HEK293T (cell line): ENCODE measurements at places on chromosomes 13 and 19.
A peak's percentile ranks its signal among the peaks of the same experiment; 100 is the strongest.

DNA sequence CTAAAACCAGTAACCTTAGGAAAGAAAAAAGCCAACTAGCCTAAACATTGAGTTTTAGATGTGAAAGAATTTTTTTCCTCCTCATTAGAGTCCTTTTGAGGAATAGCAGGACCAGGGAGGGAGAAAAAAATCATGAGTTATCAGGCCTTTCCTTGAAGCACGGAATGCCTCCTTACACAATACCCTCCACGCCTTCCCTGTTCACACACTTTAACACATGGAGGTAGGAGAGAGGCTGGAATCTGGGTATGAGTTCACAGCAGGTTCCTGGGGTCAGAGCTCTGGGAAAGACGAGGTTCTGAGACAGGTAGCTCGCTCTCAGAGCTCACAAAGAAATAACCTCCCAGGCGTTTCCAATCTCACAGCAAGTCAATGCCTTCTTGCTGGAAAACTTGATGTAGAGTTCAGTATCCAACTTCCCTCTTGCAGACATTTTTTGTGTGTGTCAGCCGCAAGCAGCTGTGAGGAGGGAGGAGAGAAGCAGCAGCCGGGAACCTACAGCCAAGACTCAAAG, 716 bp downstream of the ZNF573 start:
- DNase-seq = peak; percentile 6

GRCh38 chr13:73767191-73767741, 366.9 kb downstream of the KLF12 start:
- no peak for DNase-seq

DNA sequence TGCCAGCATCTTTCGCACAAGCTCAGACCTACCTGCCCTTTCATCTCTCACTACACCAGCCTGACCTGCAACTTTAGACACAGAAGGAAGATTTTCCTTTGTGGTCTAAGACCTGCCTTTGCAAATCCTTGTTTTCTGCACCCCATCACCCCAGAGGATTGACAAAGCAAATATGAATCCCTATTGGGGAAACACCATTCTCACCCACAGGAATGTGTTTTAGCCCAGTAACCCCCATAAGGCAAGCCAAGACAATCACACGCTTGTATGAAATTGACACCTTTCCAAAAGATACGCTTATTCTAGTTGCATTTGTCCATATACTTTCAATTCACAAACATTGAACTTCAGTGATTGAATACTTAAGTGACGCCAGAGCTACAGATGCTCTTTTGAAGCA, 55.7 kb downstream of the SPATA13 start:
- DNase-seq = no peak

DNA sequence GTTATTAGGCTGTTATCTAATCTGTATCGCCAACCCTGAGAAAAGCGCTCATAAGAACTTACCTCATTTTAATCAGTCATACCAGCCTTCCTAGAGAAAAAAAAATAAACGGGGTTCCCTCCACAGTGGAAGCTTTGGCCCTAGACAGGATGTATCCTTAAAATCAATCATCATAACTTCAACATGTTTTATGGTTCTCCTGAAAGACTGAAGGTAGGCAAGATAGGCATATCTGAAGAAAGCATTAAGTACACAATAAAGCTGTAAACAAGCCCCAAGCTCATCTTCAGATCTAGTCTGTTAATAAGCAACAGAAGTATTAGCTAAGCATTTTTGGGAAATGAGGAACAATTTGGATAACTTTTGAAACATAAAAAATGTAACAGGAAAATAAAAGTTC, 18.7 kb upstream of the SERP2 start:
- no peak for DNase-seq

GRCh38 chr13:73338389-73338788, 279.6 kb downstream of the KLF5 start:
- no peak for DNase-seq

DNA sequence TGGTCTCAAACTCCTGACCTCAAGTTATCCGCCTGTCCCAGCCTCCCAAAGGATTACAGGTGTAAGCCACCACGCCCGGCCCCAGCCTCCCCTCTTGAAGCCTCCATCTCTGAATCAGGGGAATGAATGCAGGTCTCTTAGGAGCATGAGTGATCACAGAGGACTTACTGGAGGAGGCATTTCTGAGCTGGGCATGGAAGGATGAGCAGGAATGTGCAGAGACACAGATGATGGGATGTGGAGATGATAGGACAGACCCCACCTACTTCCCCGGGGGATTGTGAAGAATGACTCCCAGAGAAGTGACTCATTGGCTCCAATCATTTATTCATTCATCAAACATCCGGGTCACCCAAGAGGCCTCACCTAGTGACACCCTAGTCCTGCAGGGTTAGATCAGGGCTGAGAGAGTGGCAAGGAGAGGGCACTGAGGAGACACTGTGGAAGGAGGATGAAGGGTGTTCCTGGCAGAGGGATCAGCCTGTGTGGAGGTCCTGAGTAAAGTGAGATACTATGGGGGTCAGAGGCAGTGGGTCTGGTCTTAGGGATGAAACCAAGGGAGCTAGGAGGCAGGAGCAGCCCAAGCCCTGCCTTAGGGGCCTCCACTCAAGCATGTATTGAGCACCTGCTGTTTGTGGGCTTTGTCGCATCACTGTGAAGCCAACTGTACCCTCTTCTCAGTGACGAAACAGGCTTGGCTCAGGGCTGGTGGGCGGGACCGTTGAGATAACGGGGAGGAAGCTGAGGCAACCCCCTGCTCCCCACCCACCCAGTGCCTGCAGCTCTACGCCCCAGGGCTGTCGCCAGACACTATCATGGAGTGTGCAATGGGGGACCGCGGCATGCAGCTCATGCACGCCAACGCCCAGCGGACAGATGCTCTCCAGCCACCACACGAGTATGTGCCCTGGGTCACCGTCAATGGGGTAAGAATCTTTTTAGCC, 3.0 kb downstream of the IFI30 start:
- DNase-seq = no peak

DNA sequence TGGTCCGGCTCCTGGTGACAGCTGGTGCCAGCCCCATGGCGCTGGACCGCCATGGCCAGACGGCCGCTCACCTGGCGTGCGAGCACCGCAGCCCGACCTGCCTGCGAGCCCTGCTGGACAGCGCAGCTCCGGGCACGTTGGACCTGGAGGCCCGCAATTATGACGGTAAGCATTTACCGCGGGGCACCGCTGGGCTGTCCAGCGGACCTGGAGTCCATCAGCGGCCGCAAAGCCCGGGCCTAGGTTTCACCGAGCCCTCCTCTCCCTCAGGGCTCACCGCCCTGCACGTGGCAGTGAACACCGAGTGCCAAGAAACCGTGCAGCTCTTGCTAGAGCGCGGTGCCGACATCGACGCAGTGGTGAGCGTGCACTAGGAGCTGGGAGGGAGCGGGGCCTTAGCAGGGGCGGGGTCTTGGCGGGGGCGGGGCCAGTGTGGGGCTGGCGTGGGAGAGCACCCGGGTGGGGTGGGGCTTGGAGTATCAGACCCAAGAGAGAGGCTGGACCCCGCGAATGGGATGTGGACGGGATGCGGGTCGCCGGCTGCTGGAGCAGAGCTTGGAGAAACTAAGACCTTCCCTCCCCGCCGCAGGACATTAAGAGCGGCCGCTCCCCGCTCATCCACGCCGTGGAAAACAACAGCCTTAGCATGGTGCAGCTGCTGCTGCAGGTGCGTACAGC, 8.7 kb downstream of the BCL3 start:
- DNase-seq = no peak

DNA sequence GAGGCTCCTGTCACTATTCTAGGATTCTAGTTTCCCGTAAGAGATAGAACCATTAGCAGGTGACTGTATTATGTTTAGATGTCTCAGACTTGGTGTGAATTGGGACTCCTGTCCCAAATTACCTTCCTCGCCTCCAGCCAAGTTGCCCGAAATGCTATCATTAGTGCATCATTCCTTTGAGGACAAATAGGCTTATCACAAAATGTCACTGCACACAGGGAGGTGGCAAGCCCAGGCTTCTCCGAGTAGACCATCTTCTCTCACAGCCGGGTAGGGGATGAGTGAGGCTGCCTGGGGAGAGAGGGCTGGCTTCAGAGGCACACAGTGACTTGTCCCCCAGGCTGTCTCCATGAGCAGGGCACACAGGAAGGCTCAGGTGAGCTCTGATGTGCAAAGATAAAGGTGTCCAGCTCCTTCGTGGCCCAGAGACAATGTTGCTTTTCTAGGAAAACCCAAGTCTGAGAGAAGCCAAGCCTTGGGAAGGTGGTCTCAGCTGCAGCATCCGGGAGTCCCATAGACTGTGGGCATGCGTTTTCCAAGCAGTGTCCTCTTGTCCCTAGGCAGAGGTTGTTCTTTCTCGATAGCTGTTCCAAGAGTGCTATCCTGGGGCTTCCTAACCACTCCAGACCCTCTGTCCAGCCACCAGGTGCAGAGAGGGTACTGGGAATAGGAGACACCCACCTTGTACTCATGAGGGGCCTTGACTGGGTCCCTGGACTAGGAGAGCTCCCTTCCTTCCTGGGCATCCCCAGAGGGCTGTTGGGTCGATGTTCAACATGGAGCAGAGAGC, 163.1 kb upstream of the TSHZ3 start:
- no peak for DNase-seq

DNA sequence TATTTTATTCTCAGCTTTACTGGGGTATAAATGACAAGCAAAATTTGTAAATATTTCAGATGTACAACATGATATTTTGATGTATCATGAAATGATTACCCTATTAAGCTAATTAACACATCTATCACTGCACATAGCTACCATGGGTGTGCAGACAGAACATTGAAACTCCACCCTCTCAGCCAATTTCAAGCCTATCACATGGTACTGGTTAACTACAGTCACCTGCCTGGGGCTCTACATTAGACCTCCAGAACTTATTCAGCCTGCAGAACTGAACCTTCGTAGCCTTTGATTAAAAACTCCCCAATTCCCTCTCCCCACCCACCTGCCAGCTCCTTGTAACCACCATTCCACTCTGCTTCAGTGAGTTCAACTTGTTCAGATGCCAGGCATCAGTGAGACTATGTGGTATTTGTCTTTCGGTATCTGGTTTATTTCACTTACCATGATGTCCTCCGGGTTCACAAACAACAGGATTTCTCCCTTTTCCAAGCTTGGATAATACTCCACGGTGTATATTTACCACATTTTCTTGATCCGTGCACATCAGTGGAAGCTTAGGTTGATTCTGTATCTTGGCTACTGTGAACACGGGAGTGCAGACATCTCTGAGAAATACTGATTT, 19.2 kb downstream of the RAB20 start:
- DNase-seq = no peak

GRCh38 chr19:46494146-46494940, 1.3 kb downstream of the PNMA8B start:
- no peak for DNase-seq

DNA sequence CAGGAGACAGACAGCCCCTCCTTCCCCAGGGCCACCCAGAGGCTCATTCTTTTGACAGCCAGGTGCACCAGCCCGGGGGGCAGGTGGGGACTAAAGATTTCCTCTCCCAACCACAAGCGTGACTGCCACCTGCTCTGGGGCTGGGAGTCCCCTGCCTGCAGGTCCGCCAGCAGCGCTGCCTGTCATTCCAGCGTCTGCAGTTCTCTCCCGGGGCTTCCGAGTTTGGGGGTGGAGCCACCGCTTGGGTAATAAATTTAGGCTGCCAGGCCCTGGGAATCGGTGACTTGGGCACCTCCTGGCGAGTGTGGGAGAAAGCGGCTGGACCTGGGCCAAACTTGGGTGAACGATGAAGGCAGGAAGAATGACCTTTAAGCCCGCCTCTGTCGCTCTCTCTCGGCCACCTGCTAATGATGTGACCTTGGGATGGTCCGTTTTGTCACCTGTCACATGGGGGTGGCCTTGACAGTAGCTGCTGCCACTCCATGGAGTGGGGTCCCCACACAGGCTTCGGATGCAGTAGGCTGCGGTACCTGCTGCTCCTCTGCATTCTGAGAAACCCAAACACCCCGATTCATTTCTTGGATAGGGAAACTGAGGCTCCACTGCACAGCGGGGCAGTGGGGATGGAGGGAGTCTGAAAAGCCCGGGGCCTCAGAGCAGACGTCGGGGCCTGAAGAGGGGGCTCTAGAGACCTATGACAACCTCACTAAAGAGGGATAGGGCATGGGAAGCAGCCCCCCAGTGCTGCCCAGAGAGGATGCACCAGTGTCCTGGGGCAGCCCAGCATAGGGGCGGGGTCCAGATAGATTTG, 12.8 kb downstream of the FUT6 start:
- peak; percentile 57 for DNase-seq

GRCh38 chr13:41352935-41353840, 42.1 kb downstream of the NAA16 start:
- peak; percentile 34 for DNase-seq

GRCh38 chr13:73258406-73258805, 199.6 kb downstream of the KLF5 start:
- DNase-seq = no peak

- DNase-seq = peak; percentile 66
These were observed 9.5 kb downstream of the ADAMTSL5 start for GRCh38 chr19:1503089-1503924.

GRCh38 chr13:113881614-113882266, 17.9 kb upstream of the GAS6 start:
- no peak for DNase-seq

DNA sequence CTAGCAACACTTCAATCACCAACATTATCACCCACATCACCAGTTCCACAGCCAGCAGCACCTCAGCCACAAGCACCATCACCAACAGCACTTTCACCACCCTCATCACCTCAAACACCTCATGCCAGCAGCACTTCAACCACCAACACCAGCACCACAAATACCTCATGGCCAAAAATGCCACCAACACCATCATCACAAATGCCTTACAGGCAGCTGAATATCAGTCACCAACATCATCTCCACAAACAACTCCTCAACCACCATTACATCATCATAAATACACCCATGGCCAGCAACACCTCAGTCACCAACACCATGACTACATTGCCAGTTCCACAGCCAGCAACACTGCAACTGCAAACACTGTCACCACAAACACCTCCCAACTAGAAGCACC, 10.4 kb downstream of the FCER2 start:
- DNase-seq = no peak

GRCh38 chr19:39430675-39431593, 4.8 kb downstream of the RPS16 start:
- no peak for DNase-seq

GRCh38 chr19:8517551-8518442, 3.8 kb upstream of the ZNF414 start:
- no peak for DNase-seq
